ENCODE measurements at places on chromosomes 7 and 10. TPM values are rescaled to one million over a fixed set of nuclear protein-coding genes. Genes with fewer than 3 reads are reported as not detected.

- DNase-seq: no peak
Measured at GRCh38 chr7:68125168-68125567, 1128.5 kb downstream of the TYW1 start.

GRCh38 chr7:156792611-156793010, 100.4 kb downstream of the LMBR1 start:
- no peak for DNase-seq

COL26A1 gene
- 0.11 TPM for total RNA-seq

- no peak for DNase-seq
Measured at GRCh38 chr7:47379629-47380324, 202.1 kb downstream of the TNS3 start.

TMEM178B gene
- 0.30 TPM for total RNA-seq

PODXL gene
- 0.76 TPM for total RNA-seq

PNLIP gene
- total RNA-seq: not detected

DNA sequence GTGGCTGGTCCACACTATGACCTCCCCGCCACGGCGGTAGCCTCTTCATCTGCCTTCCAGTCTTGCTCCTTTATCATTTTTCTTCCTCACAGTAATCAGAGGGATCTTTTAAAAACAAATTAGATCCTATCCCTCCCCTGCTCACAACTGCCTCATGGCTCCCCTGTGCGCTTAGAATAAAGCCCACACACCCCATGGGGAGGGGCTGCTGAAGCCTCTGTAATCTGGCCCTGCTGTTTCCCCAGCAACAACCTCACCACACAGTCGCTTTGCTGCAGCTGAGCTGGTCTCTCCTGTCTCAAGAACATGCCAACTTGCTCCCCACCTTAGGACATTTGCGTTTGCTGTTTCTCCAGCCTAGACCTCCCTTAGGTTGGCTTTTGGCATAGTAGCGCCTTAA, 41.0 kb downstream of the SP8 start:
- DNase-seq: no peak

DNA sequence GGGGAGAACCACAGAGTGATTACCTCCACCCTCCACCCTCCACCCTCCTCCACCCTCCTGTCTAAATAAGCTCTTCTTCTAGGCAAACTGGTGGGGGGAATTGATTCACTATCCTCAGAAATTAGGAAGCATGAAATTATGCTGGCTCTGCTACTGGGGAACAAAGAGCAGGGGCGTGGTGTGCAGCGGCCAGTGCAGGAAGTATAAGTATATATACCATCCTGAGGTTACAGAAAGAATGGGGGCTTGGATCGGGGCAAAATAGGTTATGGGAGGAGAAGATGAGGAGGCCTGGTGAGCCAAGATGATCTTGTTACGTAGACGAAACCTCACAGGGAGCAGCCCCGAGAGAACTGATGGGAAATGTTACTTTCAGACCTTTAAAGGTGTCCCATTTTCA, 49.1 kb downstream of the SYPL1 start:
- no peak for DNase-seq
